NCI-H345 (cell line): ENCODE measurements at places on chromosomes 11 and 22.

GRCh38 chr22:27952779-27953178 lies 33.7 kb upstream of the PITPNB start:
- DNase-seq: no peak

DNA sequence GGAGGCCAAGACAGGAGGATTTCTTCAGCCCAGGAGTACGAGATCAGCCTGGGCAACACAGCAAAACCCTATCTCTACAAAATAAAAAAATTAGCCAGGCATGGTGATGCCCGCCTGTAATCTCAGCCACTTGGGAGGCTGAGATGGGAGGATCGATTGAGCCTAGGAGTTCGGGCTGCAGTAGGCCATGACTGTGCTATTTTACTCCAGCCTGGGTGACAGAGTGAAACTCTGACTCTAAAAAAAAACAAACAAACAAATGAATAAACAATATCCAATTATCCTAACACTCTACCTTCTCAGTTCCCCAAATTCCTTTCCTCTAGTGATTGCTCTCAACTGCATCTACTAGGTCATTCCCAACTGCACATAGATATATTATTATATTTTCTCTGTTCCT lies 5.4 kb downstream of the NUP160 start:
- no peak for DNase-seq

- no peak for DNase-seq
Observed at GRCh38 chr22:46064228-46064965, 85.9 kb upstream of the PPARA start.

- no peak for DNase-seq
Observed at GRCh38 chr11:125429807-125430678, 66.0 kb downstream of the FEZ1 start.

GRCh38 chr22:49582678-49583077 lies 245.0 kb downstream of the BRD1 start:
- no peak for DNase-seq

- DNase-seq: no peak
Observed at GRCh38 chr22:19880786-19881569, 26.3 kb upstream of the GNB1L start.
